ENCODE measurements at places on chromosomes 2 and 18.

GRCh38 chr2:69168950-69169654, 156.1 kb downstream of the ANTXR1 start:
- DNase-seq = no peak

DNA sequence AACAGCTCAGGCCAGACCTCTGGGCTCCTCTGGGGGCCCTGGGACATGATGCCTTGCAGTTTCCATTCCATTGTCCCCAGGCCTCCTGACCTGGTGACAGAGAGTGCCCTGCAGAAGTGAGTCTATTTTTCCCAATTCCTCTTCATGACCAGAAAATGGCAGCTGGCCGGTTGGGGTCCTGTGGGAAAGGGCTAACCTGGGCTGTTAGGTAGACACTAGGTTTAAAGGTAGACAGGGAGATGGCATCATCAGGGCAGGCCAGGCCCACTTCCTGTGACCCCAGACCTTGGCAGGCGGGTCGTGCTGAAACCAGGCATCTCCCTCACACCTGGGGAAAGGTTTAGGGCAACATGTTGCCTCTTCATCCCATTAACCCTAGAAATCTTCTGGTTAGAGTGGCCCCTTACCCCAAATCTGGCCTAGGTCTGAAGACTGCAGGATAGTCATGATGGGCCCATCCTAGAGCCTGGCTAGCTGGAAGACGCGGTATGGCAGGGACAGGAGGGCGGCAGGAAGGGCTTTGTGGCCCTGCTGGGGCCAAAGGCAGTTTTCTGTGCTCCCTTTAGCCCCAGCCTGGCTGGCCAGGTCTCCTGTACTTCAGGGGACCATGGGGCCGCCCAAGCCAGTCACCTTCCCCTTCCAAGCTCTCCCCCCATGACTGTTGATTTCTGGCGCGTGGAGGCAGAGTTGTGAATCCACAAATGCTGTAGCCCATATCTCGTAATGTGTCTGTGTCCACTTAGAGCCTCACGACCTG, 10.1 kb downstream of the POMC start:
- no peak for DNase-seq

GRCh38 chr2:222897898-222898297, 37.1 kb downstream of the ACSL3 start:
- no peak for DNase-seq

DNA sequence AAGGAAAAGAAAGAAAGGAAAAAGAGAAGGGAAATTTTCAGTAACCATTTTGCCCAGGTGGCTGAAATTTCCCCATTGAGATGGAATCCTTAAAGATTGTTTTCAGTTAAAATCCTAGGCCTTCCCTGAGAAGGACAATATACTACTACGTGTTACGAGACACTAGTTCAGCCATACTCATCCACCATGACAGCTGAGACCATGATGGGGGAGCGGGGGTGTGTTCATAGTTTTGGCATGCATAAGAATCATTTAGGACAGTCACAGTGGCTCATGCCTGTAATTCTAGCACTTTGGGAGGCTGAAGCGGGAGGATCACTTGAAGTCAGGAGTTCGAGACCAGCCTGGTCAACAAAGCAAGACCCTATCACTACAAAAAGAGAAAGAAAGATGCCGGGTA, 28.0 kb downstream of the PLA2R1 start:
- no peak for DNase-seq

GRCh38 chr2:225190987-225191386, 148.7 kb upstream of the DOCK10 start:
- no peak for DNase-seq

All from H1 (cell line).